GM06990 (cell line): ENCODE measurements at places on chromosomes 13 and 19.

DNA sequence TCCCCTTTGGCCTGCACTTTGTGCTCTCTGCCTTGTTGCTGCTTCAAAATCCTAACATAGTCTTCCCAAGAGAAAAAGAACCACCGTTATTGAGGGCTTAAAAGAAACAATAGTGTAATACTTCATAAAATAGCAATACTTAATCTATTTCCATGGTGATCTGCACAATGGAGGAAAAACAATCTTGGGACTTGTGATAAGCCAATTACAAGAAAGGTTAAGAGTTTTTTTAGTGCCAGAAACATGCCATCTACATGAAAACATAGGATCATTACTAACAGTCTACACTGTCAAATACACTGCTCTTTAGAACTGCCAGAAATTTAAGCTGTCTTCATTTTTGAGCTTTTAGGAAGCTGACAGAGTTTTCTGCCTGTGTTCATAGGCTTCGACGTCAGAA is 54.1 kb upstream of the MAB21L1 start:
- no peak for DNase-seq

DNA sequence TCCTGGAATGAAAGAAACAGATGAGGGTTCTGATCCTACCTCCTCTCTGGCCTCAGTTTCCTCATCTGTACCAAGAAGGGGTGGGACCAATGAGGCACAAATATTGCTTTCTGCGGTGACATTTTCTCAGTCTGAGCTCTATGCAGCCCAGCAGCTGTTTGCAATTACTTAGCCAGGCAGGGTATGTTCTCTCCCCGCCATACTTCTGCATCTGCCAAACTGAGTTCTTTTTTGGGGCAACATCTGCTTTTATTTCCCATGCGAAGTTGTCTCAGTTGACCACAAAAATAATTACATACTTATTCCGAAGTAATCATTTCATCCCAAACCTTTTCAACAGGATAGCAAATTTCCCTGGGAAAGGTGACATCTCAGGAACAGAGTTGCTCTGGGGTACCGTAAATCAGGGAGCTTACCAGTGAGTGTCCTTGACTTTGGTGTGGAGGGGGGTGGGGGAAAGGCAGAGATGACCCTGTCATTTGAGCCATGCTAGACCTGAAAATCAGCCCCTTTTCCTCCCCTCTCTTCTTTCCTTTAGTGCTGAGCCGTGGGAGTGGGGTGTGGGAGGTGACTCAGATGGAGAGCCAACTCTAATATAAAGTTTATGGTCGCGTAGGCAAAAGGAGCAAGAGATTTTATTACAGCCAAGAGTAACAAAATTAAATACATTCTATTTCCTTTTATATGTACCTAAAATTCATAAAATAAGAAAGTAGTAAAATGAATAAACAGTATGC is 165.7 kb upstream of the KL start:
- no peak for DNase-seq

GRCh38 chr13:95411428-95412040 is 110.3 kb upstream of the ABCC4 start:
- no peak for DNase-seq

GRCh38 chr13:72186730-72187422 is 319.9 kb upstream of the DACH1 start:
- no peak for DNase-seq

DNA sequence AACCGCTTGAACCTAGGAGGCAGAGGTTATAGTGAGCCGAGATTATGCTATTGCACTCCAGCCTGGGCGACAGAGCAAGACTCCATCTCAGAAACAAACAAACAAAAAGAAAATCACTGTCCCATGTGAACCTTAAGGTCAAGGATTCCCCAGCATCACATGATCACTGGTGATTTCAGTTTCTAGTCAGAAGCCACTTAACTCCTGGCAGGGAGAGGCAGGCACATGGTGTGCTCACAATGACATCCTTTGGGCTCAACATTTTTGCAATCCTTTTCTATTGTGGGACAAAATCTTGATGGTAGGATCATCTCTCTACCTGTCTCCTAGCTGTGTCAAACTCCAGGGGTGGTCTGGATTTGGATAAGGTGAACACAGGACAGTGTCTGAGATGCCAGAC is 12.1 kb downstream of the AKAP8 start:
- DNase-seq, result no peak

GRCh38 chr19:12791345-12792050 is at the start of gene JUNB:
TSS of gene JUNB (plus strand) at chr19:12791486. CDS start at chr19:12791772, 286 bp downstream.
- peak; percentile 97 for DNase-seq

DNA sequence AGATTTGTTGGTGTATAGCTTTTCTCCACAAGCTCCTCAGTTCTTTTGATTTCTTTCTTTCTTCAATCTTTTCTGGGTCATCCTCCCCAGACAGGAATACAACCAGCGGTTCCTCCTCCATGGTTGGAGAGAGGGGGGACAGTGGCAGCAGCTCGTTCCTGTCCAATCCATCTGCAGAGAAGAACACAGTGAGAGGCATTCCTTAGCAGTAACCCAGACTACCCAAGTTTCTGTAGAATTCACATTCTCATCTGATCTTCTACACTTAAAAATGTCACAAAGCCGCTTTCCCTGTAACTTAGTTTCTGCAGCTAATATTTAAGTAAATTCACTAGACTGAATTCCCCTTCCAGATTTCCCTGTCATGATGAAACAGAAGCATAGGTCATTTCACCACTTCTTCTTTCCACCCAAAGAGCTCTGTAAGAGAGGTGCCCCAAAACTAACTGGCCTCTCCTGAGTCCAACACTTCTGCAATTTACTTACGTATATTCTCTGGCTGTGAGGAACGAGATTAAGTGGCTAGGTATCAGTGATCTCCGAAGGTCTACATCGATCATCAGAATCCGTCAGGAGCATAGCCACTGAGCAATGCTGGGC is 171.9 kb downstream of the TBC1D4 start:
- no peak for DNase-seq

- no peak for DNase-seq
Observed at GRCh38 chr19:55931936-55932386, at the start of gene NLRP13. TSS of gene NLRP13 (minus strand) at chr19:55932336. CDS start at chr19:55932311, 25 bp downstream.

DNA sequence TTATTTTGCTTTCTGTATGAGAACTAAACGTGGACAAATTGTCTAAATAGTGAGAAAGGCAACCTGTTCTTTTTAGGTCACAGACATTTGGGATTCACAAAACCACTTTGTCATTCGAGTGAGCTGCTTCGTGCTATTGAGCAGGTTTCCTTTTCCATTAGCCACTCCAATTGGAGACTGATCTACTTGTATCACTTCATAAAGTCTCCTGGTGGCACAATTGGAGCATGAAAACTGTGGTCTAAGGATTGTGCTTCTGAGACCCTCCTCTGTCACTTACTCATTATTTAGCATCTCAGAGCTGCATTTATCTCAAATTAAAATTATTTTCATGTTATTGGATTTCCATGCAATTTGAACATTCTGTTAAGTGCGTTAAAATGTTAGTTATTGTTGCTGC is 397.7 kb downstream of the TDRD3 start:
- DNase-seq, result no peak

DNA sequence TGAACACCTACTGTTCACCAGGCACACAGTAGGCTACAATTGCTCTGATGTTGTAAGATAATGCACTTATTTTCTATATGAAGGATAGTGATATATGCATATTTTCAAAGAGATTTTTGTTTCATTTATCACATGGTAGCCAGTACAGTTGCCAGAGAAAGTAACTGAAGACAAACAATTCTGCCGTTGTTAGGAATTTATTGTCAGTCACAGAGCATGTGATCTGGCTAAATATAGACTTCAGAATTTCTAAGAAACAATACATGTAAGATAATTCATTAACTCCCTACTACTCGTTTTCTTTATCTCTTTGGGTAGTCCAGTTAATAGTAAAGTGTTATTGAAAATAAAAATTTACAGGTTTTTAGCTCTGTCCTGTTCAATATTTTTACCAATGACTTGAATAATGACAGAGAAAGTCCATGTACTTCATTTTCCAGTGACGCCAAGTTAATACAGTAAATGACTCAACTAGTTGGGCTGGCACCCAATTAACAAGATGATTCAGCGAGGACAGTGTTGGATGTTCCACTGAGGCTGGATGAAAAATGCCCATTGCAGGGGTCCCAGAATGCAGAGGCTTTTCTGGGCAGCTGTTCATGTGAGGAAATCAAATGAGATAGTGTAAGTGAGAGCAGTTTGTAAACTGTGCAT is 35.6 kb downstream of the GJA3 start:
- DNase-seq, result no peak

DNA sequence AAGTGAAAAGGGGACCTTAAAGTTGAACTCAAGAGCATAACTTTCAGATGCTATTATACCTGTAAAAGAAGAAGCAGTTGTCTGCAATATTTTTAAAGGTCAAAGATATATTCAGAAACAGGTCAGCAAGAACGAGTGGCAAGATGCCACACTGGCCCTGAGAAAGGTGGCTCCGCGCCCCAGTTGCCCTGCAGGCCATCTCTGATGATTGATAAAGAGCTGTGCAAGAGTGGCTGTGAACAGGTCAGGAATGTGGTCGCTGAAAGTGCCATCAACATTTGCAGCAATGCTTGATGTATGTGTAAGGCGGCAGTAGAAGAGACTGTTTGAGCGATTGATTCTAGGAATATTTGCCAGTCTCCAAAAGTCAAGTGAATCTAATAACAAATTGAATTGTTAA is 664.2 kb upstream of the SLC10A2 start:
- DNase-seq, result no peak

GRCh38 chr19:10762656-10763055 is 44.8 kb downstream of the DNM2 start:
- DNase-seq, result no peak

DNA sequence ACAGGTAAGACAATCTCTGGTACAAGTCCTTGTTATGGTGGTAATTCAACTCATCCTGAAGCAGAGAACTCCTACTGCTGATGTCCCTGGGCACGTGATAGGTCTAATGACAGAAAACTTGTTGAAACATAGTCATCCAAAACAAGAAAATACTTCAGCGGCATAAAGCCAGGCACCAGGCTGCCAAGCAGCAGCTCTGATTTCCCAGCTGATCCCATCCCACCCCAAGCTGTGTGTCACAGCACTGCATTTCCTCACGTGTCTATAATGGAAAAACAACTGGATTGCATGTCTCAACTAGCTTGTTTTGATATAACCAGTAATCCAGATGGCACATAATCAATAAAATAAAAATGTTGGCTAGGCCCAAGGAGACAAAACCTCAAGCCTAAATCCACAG is 64.8 kb downstream of the MIPEP start:
- DNase-seq, result no peak

- peak; percentile 48 for DNase-seq
Observed at GRCh38 chr19:2962018-2962670, 15.2 kb upstream of the TLE6 start.

DNA sequence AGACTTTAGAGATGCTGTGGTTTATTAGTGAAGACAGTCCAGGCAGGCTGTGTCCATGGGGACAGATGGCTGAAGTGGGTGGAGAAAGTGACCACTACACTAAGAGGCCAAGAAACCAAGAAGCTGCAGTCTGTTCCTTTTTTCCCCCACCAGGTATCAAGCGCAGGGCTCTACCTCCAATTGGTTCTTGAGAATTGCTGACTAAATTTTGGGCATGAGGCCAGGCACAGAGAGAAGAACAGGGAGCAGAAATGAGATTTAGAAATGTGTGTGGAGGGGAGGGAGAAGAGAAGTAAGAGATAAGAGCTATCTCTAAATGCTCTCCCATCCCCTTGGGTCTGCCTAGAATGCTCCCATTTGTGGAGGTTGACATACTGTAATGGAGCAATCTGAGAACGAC is 12.3 kb upstream of the CYSLTR2 start:
- DNase-seq, result no peak

GRCh38 chr13:64158908-64159307 is 2743.3 kb upstream of the PCDH20 start:
- DNase-seq, result no peak

DNA sequence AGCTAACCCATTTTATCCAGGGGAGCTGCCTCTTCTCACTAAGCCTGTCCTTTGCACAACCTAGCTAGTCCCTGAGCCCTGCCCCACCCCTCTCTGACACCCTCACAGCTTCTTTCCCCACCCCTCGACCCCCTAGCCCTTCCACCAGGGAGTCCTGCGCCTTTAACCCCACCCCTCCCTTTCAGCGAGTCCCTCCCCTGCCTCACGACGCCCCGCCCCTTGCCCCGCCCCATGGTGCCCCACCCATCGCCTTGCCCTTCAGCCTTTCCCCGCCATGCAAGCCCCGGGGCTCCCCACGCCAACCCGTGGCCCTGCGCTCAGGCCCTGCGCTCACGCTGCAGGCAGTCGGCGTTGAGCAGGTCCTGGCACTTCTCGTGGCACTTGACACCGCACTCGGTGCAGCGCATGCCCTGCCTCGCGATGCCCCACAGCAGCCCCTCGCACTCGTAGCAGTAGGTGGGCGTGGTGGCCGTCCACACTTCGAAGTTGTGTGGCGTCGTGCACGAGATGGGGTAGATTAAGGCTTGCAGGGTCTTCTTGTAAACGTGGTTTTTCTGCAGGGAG is 40.0 kb downstream of the UNC13A start:
- no peak for DNase-seq

DNA sequence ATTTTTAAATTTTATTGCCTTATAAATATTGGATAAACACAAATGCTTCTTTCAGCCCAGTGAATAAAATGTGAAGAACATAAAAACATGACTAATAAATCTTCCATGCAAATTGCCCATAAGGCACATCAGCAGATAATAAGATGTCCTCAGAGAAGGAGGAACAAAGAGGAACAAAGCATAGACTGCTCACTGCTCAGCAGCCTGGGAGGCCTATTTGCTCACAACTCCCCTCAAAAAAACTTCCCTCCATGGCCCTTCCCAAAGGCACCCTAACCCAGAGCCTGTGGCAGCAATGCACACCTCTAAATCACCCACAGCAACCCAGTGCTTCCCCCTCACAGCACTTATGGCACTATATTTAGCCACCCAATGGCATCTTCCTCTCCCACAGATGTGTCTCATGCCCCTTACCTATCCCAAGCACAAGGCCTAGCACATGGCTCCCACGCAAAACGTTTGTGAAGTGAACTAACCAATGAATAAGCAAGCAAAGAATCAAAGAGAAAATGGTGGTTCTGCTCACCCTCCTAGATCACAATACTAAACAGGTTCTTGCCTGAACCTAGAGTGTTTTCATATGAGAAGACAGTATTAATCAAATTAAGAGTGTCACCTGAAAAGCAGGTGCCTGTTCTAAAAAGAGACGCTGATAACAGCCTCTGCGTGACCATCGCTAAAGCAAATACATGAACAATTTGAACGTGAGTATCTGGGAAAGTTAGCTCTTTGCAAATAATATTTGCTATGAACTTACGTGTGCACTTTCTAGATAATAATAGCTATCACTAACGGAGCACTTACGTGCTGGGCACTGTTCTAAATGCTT is 96.9 kb downstream of the TBC1D4 start:
- no peak for DNase-seq

- DNase-seq, result no peak
Observed at GRCh38 chr19:6970443-6970842, 50.8 kb downstream of the MBD3L2B start.

GRCh38 chr13:95452375-95452774 is 100.1 kb upstream of the CLDN10 start:
- no peak for DNase-seq
